NCI-H446 treated with DMSO at 0.1 percent for 48 hours (cell line): ENCODE measurements at places on chromosomes 7 and 10.

DNA sequence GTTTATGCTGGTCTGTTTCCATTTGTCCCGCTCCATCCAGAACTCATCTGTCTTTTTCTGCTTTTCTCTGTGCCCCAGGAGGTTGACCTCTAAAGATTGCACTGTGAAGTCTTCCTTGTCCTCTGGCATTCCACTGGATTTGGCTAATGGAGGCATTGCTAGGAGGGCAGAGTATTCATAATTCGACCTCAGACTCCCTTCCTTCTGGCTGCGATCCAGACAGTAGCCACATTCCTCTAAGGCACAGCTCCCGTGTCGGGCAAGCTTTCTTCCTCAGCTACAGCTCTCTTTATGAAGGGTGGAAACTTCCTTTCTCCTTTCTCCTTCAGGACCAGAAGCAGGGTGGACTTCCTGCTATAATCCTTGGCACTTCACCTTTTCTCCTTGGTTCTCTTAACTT lies 175.9 kb downstream of the BAMBI start:
- DNase-seq: no peak

GRCh38 chr10:92999191-92999590 lies 61.4 kb upstream of the CYP26C1 start:
- no peak for DNase-seq

DNA sequence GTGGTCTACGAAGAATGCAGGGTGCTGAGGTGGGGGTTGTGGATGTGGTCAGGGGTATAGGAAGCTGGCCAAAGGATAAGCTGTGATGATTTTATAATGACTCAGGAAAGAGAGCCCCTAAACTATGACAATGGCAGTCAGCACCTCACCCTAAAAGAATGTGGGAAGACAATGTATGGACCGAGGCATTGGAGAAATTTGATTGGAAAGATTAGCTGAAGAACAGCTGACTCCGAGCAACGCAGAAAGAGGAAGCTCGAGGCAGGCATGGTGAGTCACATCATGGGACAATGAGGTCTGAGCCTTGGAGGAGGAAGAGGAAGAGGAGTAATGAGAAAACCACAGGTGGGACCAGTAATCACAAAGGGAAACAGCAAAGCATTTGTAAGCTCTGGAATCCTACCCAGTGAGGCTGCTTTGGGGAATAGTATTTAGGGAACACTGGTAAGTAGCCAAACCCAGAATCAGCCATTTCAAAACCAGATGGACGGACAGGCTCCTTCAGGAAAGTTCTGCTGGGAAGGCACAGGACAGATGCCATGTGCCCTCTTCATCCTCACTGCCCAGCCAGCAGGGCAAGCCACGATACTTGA lies 295.4 kb downstream of the PRPF18 start:
- DNase-seq: no peak

DNA sequence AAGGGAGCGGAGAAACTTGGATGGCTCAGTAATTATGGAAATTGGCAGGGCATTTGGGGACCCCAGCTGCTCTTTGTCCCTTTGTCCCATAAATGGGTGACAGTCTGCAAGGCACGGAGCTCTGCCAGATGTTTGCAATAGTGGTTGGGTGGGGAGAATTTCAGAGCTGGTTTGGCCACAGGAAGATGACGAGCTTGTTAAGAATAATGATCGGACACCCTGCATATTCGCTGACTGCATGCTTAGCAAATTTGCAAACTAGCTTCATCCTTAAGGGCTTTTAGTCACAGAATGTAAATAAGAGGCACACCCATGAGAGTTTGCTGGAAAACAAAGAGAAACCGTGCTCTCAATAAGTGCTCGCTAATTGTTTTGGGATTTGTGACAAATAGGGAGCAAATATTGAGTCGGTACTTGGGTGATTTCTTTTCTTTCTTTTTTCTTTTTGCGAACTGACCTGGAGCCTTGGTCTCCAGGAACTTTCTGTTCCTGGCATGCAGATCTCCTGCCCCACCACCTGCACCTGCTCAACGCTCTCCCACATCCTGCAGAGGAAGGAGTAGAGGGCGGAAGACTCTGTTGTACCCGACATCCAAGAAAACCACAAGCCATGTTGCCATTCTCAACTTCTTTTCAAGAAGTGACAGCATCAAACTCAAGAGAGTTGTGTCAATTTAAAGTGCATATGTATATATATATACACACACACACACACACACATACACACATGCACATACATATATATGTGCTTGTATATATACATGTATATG lies 238.9 kb downstream of the CAMK1D start:
- no peak for DNase-seq

DNA sequence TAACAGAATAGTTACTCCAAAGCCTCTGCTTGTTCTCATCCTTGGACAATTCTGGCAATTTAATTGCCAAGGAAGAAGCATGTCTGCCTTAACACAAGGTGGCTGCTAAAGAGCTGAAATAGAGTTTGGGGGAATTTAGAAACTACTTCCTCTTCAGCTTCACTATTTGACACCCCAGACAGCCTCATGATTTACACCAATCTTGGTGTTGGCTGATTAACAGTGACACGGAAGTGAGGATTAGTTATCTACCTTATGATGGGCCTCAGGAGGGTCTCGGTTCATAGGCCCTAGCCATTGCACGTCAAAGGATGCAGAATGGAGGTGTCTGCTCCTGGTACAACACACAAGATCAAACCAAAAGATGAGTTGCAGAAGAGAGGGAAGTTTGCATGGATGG lies 102.4 kb downstream of the RELN start:
- no peak for DNase-seq

GRCh38 chr7:155810770-155811559 lies 1.3 kb downstream of the SHH start:
- DNase-seq: no peak

DNA sequence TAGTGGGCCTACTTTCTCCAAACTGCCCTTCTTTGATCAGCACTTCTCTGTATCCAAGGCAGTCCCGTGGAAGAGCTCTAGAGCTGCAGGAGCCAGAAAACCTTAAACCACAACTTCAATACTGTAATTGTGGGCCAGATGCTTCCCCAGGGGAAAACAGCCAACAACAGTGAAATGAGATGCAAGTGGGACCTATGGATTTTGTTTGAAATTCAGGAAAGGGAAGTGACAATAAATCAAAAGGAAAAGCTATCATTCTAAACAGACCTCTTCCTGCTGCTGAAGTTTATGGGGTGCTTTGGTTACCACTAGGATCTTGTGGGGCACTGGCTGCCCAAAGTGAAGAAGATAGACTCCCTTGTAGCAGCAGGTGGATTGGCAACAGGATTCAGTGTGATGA lies 1031.7 kb downstream of the LRMDA start:
- DNase-seq: no peak

GRCh38 chr7:18096087-18096486 lies 68.4 kb upstream of the PRPS1L1 start:
- DNase-seq: no peak

DNA sequence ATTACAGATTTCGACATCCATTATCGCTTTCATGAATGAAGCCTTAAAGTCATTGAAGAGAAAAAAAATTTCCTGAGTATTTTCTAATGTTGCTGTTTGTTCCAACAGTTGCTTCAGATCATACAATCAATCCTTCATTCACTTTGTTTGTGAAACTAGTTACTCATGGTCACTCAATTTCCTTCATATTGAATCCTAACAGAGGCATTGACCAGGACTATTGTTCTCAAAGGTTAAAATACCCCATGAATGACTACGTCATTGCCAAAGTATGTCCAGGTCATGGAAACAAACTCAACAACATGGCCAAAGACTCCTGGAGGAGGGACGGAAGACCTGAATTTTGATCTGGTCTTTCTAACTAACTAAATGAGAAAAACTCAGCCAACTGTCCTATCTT lies 54.0 kb upstream of the ABCB5 start:
- no peak for DNase-seq

GRCh38 chr7:26662646-26663045 lies 201.7 kb downstream of the SKAP2 start:
- no peak for DNase-seq

DNA sequence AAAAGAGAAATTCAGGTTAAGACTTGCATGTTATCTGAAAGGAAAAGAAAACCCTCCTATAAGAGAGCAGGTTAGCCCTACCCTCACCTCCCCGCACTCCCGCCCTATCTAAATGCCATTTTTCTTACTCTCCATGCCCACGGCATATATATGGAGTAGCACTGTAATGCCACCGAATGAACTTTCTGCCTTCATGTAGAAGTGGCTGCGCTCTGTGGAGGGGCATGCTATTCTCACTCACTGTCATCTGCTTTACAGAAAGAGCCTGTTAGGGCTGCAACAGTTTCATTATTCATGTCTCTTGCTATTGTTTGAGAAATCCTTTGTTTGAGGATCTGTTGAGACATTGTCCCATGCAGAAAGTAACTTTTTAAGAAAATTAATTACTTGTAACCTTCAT lies 1190.6 kb downstream of the SORCS1 start:
- DNase-seq: no peak

GRCh38 chr7:127093340-127093739 lies 159.4 kb downstream of the GRM8 start:
- no peak for DNase-seq

GRCh38 chr10:72334196-72334824 lies 20.4 kb downstream of the DNAJB12 start:
- DNase-seq: no peak

GRCh38 chr10:106874604-106874889 lies 290.0 kb downstream of the SORCS1 start:
- DNase-seq: no peak
